Brain pericyte (primary cell): ENCODE measurements at places on chromosomes 12 and 14.

DNA sequence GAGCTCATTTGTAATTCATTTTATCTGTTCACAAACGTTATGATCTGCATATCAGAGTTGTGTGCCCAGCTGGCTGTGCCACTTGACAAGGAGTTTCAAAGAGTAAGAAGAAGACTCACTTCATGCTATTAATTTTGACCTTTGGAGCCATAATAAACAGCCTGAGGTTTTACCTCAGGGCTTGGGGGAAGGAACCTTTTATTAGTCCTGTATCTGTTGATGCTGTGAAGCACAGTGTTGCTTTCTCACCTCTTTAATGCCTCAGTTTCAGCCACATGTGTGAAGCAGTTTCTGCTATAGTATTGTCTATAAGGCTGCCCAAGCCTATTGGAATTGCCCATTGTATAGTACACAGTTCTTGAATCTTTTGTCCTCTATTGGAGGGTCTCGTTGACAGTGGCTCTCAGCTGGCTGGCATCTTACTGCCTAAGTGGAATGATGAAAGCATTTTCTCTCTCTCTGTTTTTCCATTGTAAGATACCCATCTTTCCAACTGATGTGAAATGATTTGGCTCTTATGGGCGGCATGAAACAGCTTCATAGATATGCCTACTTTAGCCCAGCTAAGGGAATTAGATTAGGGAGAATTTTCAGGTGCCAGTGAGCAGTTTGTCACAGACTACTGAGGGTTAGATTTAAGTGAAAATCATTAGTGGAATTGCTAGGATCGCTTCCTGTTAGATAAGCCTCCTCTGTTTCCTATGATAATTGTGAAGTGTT, 34.7 kb downstream of the GPATCH2L start:
- no peak for DNase-seq

- no peak for DNase-seq
Observed at GRCh38 chr12:80617733-80618132, 89.7 kb upstream of the MYF6 start.

- DNase-seq, result no peak
Observed at GRCh38 chr14:59341858-59342477, 123.2 kb downstream of the GPR135 start.

GRCh38 chr12:85676816-85677749, 159.1 kb downstream of the RASSF9 start:
- no peak for DNase-seq

DNA sequence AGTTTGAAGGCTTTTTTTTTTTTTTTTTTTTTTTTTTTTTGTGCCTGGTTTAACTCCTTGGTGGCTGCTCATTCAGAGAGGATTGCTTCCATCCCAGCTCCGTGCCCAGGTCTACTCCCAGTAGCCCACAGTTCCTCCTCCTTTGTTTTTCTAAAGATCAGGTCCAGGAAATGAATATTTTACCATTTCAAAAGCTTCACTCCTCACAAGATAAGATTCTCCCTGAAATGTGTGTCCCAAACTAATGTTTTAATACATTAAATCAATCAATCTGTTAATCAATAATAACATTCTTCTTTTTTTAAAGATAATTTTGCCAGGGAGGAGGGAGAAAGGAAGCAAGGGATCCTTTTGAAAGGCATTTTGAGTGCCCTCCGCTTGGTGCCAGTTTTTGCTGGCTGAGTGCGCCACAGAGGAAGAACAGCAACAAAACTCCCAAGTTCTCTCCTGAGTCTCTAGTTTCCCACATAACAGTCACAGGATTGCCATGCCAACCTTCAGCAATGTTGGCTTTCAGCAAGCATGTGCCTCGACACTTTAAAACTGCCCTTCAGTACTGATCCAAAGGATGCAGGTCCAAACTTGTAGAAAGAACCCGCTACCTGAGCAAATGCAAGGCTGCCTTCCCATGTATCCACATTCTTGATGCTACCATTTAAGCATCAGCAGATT, 99.2 kb downstream of the RMST start:
- no peak for DNase-seq

- no peak for DNase-seq
Observed at GRCh38 chr12:109625131-109625559, 51.6 kb downstream of the MVK start.

DNA sequence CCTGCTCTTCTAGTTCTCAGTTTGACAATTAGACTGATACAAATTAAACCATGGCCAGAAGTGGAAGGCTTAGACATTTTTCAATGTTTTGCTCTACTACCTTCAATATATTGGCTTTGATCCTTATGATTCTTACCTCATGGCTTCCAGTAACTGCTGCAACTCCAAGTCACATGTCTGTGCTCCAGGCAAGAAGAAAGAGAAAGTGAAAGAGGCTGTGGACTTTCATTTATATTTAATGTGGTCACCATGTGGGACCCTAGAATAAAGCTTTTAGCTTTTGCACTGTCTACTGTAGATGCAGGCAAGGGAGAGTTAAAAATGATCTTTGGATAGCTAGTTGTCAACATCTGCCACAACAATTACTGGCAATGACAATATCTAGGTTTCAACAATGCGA, 214.3 kb upstream of the PDE3A start:
- no peak for DNase-seq

DNA sequence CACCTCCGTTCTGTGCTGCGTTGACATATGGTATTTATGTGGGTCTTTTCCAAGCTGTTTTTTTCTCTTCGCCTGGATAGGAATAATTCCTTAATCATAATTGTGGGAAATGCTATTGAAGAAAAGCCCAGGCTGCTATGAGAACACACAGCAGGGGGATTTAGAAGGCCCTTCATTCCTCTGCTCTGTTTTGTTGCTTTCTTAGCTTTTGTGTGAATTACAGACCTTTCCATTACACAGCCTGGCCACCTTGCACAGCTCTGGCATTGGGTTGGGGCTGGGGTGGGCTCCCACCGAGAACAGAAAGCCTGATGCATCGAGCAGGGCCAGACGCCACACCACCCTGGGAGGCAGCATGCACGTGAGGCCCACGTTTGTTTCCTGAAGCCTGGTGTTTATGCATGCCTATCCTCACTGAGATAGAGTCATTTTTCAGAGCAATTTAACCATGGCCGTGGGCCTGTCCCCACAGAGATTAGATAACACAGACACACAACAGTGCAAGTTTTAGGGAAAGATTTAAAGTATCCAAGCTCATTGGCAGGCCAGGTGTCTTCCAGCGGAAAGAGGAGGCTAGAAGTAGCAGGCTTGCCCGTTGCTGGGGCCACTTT, 287.6 kb upstream of the PWP1 start:
- no peak for DNase-seq
